Activated T-helper 1 cell treated with anti-CD3 and anti-CD28 coated beads, Interleukin-2, amount 50 U/mL, for 16 hours (primary cell): ENCODE measurements at places on chromosomes 3 and 15.

GRCh38 chr3:100103558-100104441 lies 10.5 kb downstream of the FILIP1L start:
- DNase-seq, result no peak

DNA sequence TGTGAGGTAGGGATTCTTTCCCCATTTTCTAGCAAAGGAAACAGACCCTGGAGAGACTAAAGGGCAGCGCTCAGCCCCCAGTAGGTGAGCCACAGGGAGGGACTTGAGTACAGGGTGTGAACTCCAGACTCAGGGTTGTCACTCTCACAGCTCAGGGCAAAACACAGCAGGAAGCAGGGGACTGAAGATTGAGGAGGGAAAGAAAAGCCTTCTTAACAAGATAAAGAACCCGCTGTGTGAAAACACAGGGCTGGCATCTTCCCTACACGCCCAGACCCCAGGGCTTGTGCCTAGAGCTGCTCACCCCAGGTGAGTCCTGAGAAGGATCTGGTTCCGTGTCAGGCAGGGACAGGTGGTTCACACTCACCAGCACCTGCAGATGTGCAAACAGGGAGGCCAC lies 59.6 kb downstream of the ABTB1 start:
- no peak for DNase-seq

DNA sequence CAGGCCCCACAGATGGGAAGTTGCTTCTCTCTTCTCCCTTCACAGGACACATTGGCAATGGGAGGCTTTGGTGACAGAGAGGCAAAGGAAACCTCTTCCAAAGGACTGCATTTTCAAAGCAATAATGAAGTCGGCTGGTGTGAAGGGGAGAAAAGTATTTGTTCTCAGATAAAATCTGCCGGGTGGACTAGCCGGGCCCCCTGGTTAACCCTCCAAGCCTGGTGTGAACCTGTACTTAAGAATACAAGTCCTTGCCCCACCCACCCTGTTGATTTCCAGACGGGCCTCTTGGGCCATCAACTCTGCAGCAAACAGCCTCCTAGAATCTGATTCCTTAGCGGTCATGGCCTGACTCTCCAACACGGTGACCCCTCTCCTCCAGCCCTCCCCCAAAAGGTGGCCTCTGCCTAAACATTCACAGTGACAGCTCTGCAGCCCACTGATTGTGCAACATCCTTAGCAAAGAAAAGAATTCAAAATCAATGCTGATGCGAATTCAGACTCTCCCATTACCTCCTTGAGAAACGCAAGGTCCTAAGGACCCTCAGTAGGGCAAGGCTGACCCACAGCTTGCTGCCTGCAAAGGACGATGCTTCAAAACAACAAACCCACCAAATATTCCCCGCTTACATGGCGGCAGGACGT lies 9.9 kb downstream of the TLE3 start:
- no peak for DNase-seq

DNA sequence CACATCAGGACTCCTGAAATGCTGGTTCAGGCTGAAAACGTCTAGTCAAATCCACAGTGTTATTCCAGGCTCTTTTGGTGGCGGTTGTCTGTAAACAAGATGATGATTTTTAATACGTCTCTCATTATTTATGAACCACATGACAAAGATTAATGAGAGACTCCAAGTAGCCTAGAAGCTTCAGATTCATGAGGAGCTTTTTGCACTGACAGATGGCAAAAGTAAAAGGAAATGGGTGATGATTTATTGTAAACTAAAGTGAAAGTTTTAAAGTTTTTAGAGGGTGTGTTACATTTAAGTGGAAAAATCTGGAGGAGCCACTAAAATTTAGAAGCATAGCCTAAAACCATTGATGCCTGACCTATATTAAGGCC lies 77.0 kb downstream of the BBX start:
- DNase-seq, result no peak

- DNase-seq, result no peak
Observed at GRCh38 chr3:105399611-105400010, 32.9 kb downstream of the ALCAM start.

DNA sequence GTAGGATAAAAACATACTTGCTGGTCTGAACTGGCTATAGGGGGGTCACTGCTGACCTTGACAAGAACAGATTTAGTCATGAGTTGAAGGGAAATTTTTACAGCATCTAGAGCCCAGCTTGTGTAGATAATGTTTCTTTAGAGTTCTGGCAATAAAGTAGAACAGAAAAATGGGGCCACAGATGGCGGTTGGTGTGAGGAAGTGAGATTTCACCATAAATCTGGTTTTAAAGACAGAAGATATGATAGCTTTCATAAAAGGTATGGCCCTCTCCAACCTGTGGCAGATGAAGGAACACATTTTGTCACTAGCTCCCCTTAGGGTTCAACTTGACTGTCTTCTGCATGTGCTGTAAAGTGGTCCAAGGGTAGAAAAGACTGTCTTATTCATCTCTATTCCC lies 24.3 kb upstream of the IMPDH2 start:
- no peak for DNase-seq

- DNase-seq, result no peak
Observed at GRCh38 chr3:128217702-128218547, 64.6 kb downstream of the EEFSEC start.
